K562 (cell line): ENCODE measurements at places on chromosomes 1 and 21. TPM values are rescaled to one million over a fixed set of nuclear protein-coding genes. Genes with fewer than 3 reads are reported as not detected.

Gene PLA2G2D
- not detected in 2 replicates for polyA plus RNA-seq

Gene LCE6A
- not detected in 2 replicates for polyA plus RNA-seq

Gene AMPD1
- 0.17 TPM in 1 of 2 replicates, not detected in the other for polyA plus RNA-seq

GRCh38 chr1:67489643-67490042 is 59.4 kb upstream of the SERBP1 start:
- peak; percentile 61 for DNase-seq

- no peak for DNase-seq
Measured at GRCh38 chr1:209766051-209766450, 10.2 kb downstream of the TRAF3IP3 start.

- no peak for DNase-seq
Measured at GRCh38 chr1:214425101-214425500, 126.3 kb downstream of the PTPN14 start.

DNA sequence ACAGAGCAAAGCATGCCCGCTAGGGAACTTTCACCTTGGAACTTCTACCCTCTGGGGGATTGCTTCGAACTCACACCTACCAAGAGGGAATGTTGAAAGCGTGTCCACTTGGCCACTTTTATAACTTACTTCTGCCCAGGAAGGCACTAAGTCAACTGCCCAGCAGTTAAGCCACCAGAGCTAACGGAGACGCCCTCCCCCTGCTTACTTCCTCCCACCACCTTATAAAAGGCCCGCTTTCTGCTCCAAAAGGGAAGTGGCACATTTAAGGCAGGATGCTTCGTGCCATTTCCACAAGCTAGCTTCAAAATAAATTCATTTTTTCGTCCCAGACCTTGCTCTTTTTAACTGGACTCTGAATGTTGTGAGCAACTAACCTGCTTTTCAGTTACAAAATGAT is 3.2 kb upstream of the AK2 start:
- DNase-seq: no peak

DNA sequence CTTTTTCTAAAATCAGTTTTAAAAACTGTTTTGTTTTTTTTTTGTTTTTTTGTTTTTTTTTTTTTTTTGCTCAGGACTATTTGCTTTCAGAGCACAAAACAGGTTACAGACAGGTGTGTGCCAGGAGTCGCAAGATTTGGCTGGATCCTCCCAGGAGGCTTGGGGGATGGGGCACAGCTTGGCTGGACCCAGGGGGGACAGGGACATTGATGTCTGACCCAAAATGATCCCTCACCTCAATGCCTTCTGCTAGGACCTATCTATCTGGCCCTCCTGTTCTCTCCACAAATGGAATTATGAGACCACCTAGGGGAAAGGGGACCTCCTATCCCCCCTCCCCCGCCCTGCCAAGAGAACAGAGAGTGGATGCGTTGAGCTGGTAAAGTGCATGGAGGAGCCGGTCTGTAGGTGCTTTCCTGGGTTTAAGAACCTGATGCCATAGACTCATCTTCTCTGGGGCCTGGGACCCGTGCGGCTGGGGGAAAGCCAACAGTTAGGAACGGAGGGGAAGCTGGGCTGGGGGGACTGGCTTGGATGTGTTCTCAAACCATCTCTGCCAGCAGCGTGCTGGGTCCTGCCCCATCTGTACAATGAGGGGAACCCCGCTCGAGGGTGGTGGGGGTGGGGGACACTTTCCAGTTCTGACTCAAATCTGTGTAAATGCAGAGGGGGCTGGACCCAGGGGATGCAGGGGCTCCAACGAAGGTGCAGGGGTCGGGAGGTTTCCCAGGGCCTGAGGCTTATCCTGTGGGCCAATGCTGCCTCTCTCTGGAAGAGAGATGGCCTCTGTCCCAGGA is 28.9 kb downstream of the RUNX3 start:
- DNase-seq: no peak

- no peak for DNase-seq
Measured at GRCh38 chr1:30295674-30296073, 427.7 kb downstream of the MATN1 start.

DNA sequence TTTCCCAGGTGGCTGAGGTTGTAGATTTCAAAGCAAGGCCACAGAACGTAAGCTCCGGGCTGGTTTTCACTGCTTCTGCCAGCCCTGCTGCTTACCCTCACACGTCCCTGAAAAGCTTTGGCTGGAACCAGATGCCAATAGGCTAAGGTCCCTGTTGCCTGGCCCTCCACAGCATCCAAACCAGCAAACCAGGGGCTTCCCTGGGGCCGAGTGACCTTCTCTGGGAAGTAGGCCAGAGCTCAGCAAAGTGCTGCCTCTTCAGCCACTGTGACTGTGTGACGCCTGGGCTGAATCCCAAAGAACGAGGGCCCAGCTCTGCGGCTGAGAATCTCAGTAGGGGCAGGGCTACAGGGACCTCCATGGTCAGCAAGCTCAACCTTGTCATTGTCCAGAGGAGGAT is 28.9 kb upstream of the RBM15 start:
- no peak for DNase-seq

DNA sequence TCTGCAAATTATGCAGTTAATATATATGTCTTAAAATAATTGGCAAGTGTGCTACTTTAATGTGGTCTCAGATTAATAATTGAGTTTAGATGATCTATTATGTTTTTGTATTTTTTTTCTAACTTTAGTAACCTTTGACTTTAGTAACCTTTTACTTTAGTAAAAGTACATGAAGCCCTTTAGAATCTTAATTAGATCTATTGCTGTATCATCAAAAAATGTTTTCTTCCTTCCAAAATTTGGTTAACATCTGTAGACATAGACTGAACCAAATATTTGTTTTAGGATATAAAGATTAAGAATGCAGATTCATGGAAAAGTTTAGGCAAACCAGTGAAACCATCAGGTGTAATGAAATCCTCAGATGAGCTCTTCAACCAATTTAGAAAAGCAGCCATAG is 25.7 kb upstream of the EPHX4 start:
- no peak for DNase-seq

DNA sequence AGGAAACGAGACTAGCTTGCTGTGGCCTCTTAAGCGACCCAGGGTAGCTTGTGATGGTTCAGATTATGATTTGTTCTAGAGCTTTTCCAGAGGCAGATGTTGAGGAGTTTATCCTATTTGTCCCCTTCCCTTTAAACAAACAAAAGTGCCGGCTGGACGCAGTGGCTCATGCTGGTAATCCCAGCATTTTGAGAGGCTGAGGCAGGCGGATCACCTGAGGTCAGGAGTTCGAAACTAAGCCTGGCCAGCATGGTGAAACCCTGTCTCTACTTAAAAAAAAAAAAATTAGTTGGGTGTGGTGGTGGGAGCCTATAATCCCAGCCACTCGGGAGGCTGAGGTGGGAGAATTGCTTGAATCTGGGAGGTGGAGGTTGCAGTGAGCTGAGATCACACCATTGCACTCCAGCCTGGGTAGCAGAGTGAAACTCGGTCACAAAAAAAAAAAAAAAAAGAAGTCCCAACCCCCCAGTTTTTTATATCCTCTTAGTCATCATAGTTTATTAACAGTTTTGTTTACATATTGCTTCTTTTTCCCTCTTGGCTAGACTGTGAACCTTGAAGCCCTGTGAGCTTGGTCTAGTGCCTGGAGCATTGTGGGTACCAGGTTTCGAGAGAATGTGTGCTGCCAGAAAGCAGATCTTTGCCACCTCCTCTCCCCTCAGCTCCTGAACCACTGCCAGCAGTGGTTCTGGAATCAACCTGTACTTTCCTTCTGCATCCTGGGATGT is 29.8 kb downstream of the MAPKAPK2 start:
- no peak for DNase-seq
